ENCODE measurements at places on chromosomes 1 and 21.

- no peak for DNase-seq
Measured at GRCh38 chr1:153592748-153593147, 20.2 kb downstream of the S100A16 start.

DNA sequence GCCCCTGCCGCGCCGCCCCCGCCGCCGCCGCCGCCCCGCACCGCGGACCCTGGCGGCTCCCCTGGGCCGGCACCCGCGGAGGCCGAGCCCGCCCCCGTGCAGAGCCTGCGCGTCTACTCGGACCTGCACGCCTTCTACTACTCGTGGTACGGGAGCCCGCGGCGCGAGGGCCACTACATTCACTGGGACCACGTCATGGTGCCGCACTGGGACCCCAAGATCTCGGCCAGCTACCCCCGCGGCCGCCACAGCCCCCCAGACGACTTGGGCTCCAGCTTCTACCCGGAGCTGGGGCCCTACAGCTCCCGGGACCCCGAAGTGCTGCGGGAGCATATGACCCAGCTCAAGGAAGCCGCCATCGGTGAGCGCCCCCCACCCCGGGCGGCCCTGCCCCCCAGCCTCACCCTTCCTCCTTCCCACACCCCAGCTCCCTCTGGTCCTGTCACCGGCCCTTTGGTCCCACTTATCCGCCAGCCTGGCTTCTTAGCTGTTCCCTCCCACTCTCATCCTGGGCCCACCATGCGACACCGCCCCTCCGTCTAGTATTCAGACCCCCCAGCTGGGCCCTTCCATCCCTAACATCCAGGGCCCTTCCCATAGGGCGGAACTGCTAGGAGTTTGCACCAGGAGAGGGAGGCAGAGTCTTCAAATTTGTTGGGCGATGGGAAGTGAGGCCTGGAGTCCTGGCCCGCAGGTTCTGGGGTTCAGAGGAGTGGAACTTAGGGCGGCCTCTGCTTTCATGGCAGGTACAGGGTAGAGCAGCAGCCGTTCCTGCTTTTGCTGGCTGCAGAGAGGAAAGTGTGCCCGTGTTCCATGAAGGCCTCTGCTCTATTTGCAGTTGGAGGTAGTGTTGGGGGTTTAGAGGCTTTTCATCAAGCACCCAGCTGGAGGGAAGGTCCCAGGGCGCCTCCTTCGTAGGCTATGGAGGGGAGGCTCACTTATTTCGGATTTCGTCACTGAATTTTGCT, 1.0 kb downstream of the MANEAL start:
- DNase-seq, result no peak

GRCh38 chr1:161342177-161342576, 25.5 kb downstream of the CFAP126 start:
- no peak for DNase-seq

GRCh38 chr1:59188413-59189213, 108.3 kb upstream of the FGGY start:
- no peak for DNase-seq

DNA sequence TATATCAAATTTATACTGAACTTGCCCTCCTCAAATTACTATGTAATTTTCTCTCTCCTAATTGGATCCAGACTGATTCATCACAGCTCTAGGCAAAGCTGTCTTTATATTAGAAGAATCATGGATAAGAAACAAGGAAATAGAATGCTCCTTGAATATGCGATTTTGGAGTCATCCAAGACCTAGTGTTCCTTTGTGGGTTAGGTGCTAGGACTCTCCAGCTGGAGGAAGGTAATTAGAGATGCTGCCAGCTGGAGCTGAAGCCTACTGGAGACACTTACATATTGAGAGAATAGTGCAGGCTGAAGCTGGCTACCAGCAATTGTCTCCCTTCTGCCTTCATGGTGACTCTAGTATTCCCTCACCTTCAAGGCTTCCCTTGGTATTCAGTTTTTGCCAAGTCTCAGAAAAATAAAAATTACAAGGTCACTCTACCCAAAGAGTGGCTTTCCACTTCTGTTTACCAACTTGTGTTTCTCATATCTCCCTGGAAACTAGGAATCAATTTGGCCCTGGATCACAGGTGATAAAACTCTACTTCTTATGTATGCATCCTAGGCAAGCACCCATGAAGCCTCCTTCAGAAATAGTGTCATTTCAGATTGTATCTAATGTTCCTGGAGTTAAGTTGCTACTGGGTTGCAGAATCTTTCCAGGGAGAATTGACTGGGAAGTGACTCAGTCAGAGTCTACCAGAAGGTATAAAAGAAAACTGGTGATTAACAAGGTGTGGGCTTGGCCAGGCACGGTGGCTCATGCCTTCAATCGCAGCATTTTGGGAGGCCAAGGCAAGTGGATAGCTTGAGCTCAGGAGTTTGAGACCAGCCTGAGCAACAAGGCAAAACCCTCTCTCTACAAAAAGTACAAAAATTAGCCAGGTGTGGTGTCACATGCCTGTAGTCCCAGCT, 24.4 kb upstream of the DOCK7 start:
- no peak for DNase-seq

DNA sequence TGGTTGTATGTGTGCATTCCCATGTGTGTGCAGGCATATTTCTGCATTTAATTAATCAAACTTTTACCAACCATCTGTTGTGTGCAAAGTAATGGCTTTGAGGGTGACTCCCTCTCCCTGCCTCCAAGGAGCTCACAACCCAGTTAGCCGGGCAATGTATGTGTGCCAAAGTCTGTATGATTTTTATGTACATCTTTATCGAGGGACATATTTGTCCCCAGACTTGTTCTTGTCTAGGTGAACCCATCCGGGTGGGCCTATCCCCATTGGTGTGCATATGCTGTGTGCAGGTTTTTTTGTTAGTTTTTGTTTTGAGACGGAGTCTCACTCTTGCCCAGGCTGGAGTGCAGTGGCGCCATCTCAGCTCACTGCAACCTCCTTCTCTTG, 1.8 kb downstream of the SYTL1 start:
- DNase-seq, result no peak

GRCh38 chr1:177820213-177820612, 149.6 kb downstream of the SEC16B start:
- DNase-seq, result no peak

- no peak for DNase-seq
Measured at GRCh38 chr1:81802707-81803430, 2.1 kb downstream of the ADGRL2 start.

- no peak for DNase-seq
Measured at GRCh38 chr1:26978901-26979300, 14.6 kb upstream of the TRNP1 start.

GRCh38 chr1:187646536-187647107, 817.9 kb downstream of the PLA2G4A start:
- DNase-seq, result no peak

- no peak for DNase-seq
Measured at GRCh38 chr1:216670118-216670883, 52.9 kb downstream of the ESRRG start.

DNA sequence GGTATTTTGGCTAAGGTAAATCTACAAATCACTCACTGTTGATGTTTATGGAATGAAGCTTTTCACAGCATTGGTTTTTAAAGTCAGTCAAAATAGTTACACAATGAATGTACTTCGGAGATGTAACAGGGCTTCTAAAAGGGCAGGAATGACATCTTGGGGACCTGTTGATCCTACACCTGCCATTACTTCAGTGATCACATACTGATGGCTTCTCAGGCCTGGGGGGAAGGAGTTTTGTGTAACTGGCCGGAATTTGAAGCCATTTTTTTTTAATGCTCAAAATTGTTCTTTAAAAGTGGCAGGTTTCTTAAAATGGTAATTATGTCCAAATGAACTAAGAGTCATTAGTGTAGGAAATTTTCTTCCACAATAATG, 11.2 kb downstream of the RPL5 start:
- no peak for DNase-seq

DNA sequence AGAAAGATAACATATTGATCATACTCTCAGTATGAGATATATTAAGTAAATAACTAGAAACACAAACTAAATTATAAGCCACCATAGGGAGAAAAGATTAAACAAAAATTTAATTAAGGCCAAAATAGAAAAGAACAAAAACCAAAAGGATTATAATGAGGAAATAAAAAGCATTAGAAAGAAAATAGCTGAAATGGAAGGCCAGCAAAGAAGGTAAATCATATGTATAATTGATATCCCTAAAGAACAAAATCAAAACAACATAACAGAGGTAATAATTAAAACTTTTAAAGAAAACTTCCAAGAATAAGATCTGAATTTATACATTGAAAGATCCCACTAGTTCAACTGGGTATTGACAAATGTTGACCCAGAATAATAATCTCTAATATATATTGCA, 453.0 kb downstream of the LRRIQ3 start:
- DNase-seq, result no peak

DNA sequence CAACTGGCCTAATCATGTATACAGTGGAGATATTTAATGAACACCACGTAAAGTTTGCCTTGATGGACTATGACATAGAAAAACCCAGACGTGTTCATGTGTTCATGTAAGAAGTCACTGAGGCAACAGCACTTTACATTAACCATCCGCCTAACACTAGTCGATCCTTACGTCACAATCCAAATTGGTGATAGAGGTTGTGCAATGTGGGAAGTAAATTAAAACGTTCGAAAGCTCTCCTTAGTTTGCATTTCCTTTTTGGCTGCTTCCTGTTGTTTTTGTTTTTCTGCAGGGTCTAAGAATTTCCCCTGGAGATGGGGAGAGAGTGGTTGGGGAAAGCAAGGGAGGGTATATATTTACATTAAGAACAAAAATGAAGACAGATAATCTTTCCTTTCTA, 587.5 kb upstream of the ADGRL2 start:
- no peak for DNase-seq

DNA sequence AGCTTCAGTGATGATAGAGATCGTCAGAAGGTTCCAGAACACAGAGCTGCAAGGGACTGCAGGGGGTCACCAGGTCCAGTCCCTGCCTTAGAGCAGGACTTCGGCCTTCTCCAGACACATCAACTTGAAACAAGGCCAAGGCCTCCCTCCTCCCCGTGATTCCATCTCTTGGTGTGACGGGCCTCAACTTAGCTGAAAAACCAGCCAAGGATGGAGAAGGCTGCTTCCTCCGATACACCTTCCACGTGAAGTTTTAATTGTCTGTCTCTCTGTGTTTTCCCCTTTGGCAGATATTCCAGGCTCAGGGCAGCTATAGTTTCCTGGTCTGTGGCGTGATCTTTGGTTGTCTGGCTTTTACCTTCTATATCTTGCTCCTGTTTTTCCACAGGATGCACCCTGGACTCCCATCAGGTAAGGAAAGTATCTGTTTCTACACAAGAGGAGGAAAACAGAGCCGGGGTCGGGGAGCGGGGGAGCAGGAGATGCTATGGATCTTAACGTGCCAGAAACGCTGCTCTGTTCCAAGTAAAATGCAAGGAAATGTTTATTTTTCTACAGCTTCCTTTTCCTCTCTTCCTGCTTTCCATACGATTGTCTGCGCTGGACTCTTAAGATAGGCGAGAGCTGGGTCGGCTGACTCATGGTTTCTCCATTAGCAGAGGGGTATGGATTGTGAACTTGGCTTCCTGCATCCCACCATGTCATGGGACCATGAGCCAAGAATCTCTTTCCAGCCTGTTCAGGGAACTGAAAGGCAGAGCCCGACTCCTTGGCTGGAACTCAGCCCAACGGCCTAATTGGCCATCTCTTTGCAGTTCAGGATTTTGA, 32.8 kb downstream of the ELK4 start:
- DNase-seq, result no peak

- DNase-seq, result no peak
Measured at GRCh38 chr1:231178970-231179369, 17.1 kb downstream of the TRIM67 start.

DNA sequence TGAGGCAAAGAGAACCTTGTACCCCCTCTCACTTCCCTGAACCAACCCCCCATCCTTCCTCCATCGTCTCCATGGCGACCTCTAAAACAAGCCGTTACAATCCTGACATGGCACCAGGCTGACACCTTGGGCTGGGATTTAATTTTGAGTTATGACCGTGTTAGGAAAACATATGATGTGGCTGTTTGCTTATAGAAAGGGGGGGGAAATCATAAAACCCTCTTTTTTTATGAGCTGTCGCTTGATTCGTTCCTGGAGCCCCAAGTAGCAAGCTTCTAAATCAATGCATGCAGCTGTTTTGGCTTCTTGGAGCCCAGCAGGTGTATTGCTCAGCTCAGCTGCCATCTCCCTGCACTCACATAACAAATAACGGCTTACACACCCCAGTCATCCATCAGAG, 301.2 kb upstream of the SPAG17 start:
- DNase-seq, result no peak

GRCh38 chr1:212485913-212486618, 53.3 kb downstream of the NENF start:
- no peak for DNase-seq

DNA sequence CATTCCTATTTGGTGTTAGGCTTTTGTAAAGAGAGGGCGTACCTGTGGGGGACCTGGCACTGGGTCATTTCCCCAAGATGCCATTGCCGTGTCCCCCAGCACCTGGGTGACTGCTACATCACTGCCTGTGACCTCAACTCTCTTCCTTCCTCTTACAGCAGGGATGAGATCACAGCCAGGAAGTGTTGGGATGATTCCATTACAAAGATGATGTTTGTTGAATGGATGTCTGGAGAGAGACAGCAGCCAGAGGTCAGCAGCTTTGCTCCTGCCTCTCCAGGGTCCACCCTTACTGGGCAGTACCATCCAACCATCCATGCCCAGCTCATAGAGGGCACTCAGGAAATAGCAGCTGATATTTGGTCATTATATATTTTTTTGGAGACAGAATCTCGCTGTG, 35.1 kb downstream of the TMEM51 start:
- DNase-seq, result no peak

DNA sequence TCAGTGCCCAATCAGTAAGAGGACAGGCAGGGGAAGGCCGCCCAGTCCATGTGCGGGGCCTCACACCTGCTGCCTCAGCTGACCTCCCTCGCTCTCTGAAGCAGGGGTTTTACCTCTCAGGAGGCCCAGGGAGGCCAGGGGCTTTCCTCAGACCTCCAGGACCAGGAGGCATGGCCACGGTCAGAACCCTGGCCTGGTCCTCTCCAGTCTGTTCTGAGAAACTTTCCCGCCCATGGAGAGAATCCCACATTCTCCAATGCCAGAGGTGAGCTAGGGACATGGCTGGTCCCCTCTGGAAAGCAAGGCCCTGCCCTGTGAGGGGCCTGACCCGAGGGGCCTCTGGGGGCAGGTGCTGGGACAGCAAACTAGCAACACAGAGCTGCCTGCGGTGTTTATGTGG, 68.2 kb downstream of the DMRTB1 start:
- DNase-seq, result no peak

GRCh38 chr1:25615563-25616094, 962 bp upstream of the MAN1C1 start:
- DNase-seq, result no peak

DNA sequence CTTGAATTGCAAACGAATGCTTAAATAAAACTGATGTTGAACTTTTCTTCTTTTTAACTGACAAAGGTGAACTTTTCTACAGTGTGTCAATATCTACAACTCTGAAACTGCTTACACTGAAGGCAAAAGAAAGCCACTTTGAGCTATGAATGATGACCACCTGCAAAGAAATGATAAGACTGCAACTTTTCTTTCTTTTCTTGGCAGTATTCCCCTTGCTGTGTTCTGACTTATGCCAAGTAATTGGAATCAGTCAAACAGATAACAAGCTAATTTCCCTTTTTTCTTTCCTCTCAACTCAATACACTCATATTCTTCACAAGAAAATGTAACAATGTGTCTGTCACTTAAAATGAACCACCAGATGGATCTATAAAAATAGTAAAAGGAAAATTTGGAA, 588.1 kb upstream of the BRINP3 start:
- no peak for DNase-seq

All from activated CD8-positive, alpha-beta memory T cell treated with anti-CD3 and anti-CD28 coated beads, Interleukin-2, amount 50 U/mL, for 4 hours (primary cell).